ENCODE measurements at places on chromosomes 1 and 21.

GRCh38 chr1:230122366-230123279 lies 55.6 kb downstream of the GALNT2 start:
- no peak for DNase-seq

- DNase-seq, result no peak
These were observed 2.3 kb downstream of the RGS16 start for GRCh38 chr1:182601913-182602312.

GRCh38 chr1:235919833-235920441 lies 53.2 kb upstream of the LYST start:
- no peak for DNase-seq

DNA sequence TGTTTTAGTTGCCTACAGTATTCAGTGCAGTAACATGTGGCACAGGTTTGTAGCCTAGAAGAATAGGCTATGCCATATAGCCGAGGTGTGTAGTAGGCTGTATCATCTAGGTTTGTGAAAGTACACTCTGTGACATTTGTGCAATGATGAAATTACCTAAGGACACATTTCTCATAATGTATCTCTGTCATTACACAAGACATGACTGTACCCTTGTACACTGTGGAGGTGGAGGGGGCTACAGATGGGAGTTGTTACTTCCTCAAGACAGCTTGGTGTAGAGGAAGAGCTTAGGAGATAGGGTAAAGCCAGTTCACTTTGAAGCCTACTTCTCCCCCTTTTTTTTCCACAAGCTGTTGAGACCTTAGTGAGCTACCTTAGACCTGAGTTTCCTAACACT lies 59.7 kb upstream of the RAVER2 start:
- no peak for DNase-seq

DNA sequence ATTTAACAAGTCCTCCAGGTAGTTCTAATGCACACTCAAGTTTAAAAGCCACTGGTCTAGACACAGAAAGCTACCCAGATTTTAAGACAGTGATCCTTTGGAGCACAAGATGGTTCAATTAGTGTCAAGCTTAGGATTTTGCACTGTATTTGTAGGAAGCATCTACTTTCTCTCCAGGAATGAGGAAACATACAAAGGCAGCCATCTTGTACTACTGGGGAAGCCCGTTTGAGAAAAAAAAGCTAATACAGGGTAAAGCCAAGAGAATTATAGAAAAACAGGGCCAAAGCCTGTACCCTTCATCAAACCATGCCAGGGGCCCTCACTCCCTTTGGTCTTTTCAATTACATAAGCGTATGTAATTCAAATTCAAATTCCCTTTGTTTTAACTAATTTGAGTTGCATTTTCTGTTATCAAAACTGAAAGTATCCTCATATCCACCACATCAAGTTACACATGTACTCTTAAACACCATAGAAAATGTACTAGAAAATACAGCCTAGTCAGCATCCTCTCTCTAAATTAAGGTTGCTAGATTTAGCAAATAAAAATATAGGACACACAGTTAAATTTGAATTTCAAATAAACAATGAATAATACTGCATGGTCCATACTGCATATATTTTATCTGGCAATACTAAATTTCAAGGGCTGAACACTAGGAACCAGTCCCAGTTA lies 17.4 kb downstream of the PIK3R3 start:
- DNase-seq, result no peak

- DNase-seq, result no peak
These were observed 35.6 kb downstream of the LRRN2 start for GRCh38 chr1:204649721-204650521.

Measured in T47D (cell line).